Thymus (tissue), 14 donors: ENCODE measurements at places on chromosomes 3 and 15.

- DNase-seq, result no peak
These were observed 835 bp downstream of the SEMA5B start for GRCh38 chr3:123026565-123027291.

GRCh38 chr3:43369404-43370292 lies 83.3 kb downstream of the SNRK start:
- DNase-seq, result no peak

DNA sequence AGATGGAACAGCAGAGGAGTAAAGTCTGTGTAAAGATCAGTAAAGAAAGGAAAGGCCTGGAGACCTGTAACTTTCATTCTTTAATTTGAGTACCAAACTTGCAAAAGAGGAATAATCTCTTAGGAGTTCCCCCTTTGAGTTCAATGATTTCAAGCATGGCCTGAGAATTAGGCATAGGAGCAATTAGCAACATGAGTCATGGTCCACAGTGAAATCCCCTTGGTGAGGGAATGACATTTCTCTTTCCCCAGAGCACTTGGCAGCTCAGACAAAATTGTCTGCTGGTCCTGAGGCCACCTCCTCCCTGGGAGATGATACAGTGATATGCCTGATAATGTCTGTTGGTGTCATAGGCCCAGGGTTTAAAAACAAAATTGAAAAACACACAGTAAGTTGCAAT lies 81.4 kb upstream of the CRBN start:
- no peak for DNase-seq

DNA sequence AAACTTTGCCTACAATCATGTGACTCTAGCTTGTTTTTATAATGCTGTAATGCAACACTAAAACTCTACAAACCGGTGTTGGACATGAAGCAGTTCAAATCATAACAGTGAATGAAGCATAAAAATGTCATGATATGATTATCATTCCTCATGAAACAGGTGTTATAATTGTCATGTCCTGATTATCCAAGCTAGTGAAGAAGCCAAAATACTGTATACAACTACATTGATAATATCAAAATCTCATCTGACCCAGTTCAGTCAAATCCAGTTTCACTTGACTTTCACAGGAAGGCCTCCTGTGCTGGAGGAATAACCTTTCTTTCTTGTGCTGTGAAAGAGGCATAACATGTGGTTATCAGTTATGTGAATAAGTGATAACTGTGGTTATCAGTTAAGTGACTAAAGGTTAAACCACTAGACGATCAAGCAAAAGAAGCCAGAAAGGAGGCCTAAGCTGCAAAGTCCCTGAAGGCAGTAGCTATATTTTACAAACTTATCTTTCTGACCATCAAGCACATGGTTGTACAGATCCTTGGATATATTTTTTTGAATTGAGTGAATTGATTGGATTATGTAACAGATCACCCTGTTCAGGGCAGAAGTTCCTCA lies 296.4 kb downstream of the TUSC7 start:
- DNase-seq, result no peak

- no peak for DNase-seq
These were observed 136.1 kb upstream of the CNTN4 start for GRCh38 chr3:1962396-1963088.

GRCh38 chr3:61924090-61924735 lies 362.8 kb downstream of the PTPRG start:
- DNase-seq, result no peak

DNA sequence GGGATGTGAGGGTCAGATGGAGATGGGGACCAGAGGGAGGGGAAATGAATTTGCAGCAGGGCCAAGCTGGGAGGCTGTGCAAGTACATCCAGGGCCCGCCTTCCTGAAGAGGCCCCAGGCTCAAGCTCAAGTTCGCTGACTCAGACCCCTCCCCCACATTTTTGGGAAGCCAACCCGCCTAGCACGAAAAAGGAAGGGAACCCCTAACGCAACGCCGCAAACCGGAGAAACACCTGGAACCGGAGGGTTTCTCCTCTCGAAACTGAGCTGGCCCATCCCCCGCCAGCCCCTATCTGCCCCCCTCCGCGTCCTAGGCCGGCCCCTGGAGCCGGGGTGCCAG lies 624 bp downstream of the AP3B2 start:
- no peak for DNase-seq

- DNase-seq, result no peak
These were observed 9.2 kb downstream of the LXN start for GRCh38 chr3:158663246-158663645.
